GF-D8 (cell line): ENCODE measurements at places on chromosomes 4 and X.

DNA sequence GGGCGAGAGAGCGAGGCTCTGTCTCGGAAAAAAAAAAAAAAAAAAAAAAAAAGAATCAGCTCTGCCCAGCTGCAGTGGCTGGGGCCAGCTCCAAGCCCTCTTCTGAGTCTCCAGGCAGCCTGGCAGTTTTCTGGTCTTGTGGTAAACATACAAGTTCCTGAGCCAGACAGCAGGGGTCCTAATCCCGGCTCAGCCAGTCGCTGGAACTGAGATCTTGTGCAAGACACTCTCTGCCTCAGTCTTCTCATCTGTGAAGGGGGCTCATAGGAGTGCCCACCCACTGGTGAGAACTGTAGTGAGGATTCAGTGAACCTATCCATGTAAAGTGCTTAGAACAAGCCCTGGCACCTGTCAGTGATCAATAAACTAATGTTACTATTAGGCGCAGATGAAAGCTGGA, 41.8 kb downstream of the C4orf50 start:
- no peak for DNase-seq

GRCh38 chrX:2608638-2609430, 82.3 kb upstream of the CD99 start:
- DNase-seq, result no peak

DNA sequence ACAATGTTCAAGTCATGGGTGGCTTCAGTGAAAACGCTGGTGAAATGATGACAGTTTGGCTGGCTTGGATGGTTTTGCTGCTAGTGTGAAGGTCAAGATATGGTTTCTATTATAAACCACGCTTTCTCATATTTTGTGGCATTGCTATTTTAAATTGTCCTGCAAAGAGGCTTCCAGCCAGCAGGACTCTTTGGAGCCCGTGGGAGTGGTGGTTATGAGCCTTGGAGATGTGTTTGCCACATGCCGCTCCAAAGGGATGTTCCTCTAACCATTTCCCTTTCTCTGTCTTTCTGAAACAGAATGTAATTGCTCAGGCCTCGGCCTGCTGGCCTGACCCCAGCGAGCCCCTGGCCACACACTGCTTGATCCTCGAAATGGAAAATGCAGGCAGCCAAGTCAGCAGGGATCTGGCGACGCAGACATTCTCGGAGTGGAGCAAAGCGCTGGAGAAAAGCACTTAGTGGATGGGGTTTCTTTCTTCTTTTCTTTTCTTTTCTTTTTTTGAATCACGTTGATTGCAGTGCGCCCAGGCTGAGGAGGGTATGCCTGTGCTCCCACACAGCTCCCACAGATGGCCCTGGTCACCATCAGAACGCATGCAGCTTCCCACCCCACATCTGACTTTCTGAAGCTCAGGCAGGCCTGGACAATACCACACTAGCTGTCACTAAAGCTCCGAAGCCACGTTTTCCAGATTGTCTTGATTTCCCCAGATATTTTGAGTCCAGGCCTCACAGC, 114.0 kb downstream of the ENPP6 start:
- DNase-seq, result no peak

DNA sequence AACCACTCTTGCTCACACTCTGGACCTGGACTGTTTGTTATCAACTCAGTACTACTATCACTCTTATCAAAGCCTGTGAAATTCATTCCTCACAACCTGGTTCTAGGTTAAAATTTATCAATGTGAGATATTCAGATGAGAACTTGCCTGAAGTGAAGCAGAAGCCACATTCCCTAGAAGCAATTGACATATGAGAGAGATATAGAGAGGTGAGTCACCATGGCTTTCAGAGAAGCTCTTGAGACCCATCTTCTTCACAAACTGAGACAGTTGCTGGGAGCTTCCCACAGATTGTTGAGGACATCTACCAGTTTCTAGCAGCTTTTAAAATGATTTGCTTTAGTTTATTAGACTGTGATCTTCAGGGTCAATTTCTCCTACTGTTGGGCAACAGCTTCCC, 316.9 kb upstream of the TET2 start:
- DNase-seq, result no peak

DNA sequence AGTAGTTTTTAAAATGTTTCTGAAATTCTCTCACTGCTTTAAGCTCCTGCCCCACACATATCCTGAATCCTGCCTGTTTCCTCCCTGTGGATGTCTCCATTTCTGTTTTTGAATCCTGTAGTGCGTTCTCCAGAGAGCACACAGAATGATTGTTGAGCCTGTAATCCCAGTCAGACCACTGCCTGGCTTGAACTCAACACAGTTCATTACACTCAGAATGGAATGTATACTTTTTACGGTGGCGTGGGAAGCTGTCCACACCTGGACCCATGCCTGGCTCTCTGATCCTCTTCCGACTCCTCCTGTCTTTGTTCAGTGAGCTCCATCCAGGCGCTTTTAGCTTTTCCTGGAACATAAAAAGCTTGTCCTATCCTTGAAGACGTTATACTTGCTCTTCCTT, 1217.0 kb upstream of the PRKX start:
- no peak for DNase-seq
